ENCODE measurements at places on chromosomes 12 and 14.

- no peak for DNase-seq
These were observed 2.8 kb downstream of the C1QL4 start for GRCh38 chr12:49334226-49334625.

GRCh38 chr12:47032644-47033043 lies 46.8 kb upstream of the PCED1B start:
- DNase-seq: peak; percentile 87

- DNase-seq: no peak
These were observed 31.3 kb upstream of the BCAT1 start for GRCh38 chr12:24979976-24980730.

GRCh38 chr12:51771008-51771407 lies 77.5 kb downstream of the FIGNL2 start:
- no peak for DNase-seq

GRCh38 chr12:63846238-63846967 lies 1.9 kb downstream of the SRGAP1 start:
- no peak for DNase-seq

DNA sequence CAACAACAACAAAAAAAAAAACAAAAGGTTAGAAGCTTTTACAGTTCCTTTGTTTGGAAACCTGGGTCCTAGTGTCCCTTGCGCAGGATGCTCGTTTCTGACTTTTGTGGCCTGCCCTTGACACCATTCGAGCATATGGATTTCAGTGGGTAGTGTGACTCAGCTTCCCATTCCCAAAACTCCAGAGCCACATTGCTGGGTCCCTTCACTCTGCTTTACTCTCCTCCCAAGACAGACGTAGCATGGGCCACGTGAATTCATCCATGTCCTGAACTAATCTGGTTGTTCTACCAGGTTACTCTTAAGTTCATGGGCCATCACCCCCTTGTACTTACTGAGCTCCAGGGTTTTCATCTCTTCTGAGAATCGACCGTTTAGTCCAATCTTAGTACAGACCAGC lies 68.0 kb upstream of the MAX start:
- no peak for DNase-seq

DNA sequence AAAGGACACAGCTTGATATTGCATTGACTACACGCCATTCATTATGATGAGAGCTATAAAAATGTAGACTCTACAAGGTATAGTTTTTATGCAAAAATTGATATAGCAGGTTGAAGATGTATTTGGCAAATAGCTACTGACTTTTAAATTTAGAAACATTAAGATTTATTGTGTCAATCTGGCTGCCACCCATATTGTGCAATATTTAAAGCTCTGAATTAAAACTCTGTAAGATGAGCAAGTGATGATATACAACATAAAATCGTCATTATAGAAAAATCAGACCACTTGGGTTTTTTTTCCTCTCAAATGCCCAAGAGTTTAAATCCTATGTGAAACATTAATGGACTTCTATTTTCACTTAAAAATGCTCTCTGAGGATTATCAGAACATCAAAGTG lies 36.8 kb upstream of the E2F7 start:
- no peak for DNase-seq

DNA sequence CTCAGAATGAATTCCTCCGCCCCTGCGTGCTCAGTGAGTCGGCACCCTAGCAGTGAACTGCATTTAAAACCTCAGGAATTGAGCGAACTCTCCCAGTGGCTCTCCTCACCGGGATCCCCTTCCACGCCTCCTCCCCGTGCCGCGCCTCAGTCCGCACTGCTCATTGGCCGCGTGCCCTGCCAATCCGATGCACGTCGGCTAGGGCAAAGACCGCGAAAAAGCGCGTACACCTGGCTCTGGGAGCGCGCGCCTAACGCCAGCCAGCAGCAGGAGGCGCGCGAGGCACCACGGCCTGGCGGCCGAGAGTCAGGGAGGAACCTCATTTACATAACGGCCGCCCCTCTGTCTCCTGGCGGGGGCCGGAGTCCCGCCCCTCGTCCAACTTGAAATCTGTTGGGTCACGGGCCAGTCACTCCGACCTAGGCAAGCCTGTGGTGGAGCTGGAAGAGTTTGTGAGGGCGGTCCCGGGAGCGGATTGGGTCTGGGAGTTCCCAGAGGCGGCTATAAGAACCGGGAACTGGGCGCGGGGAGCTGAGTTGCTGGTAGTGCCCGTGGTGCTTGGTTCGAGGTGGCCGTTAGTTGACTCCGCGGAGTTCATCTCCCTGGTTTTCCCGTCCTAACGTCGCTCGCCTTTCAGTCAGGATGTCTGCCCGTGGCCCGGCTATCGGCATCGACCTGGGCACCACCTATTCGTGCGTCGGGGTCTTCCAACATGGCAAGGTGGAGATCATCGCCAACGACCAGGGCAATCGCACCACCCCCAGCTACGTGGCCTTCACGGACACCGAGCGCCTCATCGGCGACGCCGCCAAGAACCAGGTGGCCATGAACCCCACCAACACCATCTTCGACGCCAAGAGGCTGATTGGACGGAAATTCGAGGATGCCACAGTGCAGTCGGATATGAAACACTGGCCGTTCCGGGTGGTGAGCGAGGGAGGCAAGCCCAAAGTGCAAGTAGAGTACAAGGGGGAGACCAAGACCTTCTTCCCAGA lies at the start of gene HSPA2:
HSPA2 (plus strand) TSS at position 534 of the 995 bp plus-strand sequence; CDS start at position 643, 109 bp downstream.
- DNase-seq: peak; percentile 100

DNA sequence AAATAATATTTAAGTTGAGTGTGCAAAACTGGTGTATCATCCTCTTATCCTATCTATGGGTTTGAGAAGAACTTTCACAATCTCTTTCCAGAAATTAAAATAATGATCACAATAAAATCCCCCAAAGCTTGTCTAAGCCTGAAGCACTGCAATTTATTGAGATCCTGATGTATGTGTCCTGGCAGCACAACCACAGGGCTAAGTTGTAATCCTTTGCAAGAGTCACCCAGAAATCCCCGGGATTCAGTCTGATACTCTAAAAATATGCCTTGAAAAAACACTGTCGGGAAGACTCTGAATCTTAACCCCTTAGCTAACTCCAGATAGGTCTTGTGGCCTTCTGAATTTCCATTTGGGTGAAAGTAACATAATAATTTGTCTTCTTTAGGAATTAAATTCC lies 40.3 kb upstream of the STXBP6 start:
- DNase-seq: no peak

DNA sequence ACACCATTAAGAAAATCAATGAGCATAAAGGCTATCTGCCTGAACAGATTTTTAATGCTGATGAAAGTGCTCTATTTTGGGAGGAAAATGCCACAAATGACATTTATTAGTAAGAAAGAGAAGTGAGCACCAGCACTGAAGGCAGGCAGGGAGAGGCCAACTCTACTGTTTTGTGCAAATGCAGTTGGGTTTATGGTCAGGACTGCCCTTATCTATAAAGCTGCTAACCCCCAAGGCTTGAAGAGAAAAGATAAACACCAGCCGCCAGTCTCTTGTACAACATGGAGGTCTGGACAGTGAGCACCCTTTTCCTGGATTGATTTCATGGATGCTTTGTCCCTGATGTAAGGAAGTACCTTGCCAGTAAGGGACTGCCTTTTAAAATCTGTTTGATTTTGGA lies 246.8 kb upstream of the SFSWAP start:
- DNase-seq: no peak

DNA sequence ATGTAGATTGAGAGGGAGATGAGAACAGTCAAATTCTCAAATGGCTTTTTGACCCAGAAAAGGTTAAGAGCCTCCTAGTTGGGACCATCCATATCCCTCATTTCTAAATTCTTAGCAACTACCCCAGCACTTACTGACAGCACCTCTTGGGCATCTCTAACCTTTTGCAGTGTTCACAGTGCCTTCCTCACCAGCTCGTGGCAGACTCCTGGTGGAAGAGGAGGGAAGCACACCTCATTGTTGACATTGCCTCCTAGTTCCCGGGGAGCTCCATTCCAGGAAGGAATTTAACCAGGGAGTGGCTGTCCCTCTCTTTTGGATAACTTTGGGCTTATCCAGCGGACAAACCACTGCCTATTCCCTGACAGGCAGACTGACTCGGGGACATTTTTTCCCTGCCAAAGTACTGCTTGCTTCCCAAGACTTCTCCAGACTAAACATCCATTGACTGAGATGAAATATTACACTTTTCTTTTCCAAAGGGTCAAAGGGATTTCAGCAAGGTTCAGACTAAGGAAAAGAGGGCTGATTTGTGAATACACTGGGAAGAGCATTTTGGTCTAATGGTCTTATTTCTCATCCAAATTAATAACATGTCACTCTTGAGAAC lies 9.0 kb upstream of the OR6J1 start:
- DNase-seq: peak; percentile 85

DNA sequence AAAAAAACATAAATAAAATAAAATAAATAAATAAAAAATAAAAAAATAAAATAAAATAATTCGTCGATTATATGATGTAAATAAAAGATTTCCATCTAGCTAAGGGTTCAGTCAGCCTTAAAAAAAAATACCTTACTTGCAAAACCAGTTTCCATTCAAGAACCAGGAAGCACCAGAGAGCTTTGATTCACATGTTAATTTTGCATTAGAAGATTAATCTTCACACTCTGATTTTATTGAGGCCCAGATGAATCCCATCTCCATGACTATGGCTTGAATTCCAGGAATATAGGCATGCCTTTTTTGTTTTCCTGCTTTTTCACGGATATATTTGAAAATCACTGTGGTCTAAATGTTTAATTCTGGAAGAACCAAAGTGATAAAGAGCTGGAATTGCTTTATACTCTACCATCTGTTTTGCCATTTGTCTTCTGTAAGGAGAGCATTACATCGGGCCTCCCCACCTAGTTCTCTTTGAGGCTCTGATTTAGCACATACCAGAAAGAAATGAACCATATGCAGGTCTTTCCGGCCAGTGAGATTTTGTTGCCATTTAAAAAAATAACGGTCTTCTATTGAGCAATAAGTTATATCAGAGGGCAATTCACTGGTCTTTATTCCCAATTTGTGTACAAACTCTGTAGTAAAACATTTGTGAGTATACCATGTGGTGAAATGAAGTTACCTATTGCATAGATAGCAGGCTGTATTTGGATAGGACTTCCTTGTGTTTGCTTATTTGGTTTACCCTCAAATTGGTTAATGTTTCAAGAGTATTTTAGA lies 175.5 kb downstream of the AEBP2 start:
- no peak for DNase-seq

- DNase-seq: no peak
These were observed 1.3 kb downstream of the RNASE6 start for GRCh38 chr14:20782280-20782890.

DNA sequence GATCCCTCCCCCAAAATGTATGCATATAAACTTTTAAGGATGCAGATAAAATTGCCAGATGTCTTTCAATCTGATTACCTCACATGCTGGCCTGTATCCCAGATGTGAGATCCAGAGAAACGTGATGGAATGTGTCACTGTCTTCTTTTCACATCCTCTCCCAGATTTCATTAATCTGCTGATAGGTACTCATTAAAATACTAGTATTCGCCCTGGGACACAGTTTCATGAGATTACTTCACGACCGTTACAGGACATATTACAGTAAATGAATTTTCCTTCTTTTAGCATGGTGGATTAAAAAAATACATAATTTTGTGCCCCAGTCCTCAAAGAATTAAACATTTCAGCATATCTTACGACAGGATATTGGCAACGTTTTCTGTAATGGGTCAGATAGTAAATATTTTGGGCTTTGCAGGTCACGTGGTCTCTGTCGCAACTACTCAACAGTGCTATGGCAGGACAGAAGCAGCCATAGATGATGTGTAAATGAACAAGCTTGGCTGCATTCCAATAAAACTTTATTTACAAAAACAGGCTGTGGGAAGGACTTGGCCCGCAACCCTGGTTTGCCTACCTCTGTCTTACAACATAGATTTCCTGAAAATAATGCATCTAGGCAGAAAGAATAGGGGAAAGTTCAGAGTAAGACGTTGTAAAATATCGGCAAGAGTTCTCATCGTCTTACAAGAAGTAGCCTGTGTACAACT lies 156.0 kb upstream of the DIO3 start:
- DNase-seq: peak; percentile 73

GRCh38 chr14:99807413-99808153 lies 14.4 kb downstream of the EML1 start:
- DNase-seq: peak; percentile 53

DNA sequence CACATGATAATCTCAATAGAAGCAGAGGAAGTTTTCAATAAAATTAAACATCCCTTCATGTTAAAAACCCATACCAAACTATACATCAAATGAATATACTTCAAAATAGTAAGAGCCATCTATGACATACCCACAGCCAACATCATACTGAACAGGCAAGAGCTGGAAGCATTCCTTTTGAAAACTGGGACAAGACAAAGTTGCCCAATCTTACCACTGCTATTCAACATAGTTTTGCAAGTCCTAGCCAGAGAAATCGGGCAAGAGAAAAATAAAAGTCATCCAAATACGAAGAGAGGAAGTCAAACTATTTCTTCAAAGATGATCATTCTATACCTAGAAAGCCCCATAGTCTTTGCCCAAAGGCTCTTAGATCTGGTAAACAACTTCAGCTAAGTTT lies 454.7 kb upstream of the PRICKLE1 start:
- no peak for DNase-seq

GRCh38 chr14:89957376-89957775 lies 1.6 kb downstream of the TDP1 start:
- DNase-seq: no peak

- DNase-seq: peak; percentile 93
These were observed 7.2 kb downstream of the ALDH2 start for GRCh38 chr12:111773801-111774551.

- DNase-seq: peak; percentile 32
These were observed 4.3 kb downstream of the OLR1 start for GRCh38 chr12:10167599-10167998.

DNA sequence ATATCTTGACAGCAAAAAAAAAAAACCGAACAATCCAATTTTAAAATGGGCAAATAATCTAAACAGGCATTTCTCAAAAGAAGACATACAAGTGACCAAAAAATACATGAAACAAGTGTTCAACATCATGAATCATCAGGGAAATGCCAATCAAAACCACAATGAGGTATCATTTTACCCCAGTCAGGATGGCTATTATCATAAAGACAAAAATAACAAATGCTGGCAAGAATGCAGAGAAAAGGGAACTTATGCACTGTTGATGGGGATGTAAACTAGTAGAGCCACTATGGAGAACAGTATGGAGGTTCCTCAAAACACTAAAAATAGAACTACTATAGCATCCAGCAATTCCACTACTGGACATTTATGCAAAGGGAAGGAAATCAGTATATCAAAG lies 448.2 kb downstream of the RGS6 start:
- no peak for DNase-seq

- DNase-seq: peak; percentile 54
These were observed 217.3 kb downstream of the MON2 start for GRCh38 chr12:62683776-62684569.

DNA sequence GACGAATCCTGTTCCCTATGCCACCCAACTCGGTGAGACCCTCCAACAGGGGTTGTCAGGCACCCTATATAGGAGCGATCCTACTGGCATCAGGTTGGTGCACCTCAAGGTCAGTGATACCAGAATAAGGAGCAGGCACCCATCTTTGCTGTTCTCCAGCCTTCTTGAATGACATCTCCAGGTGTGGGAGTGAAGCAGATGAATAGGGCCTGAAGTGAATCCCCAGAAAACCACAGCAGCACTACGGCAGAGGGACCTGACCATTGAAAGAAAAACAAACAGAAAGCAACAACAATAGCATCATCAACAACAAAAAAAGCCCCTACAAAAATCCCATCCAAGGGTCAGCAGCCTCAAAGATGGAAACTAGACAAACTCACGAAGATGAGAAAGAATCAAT lies 445.2 kb upstream of the ATP2B1 start:
- no peak for DNase-seq

Measured in fibroblast of pulmonary artery (primary cell).